GOT3 (cell line): ENCODE measurements at places on chromosomes 1 and 21.

DNA sequence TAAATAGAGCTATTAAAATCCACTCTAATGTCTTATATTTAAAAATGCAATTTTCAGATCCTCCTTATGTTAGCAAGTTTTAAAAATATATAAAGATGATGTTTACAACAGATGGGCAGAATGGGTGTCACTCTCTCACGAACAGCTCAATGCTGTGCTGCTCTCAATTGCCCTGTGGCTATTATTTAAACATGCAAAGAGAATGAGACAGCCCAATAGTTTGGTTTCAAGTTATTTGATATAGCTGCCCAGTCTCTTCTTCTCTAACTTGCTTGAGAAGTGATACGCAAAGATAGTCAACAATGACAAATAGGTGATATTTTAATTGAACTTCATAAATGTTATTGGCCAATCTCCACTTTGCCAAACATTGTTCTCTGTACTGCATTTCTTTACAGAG is 199.3 kb upstream of the GREM2 start:
- no peak for DNase-seq

- no peak for DNase-seq
Measured at GRCh38 chr21:21851205-21851604, 853.0 kb downstream of the NCAM2 start.

DNA sequence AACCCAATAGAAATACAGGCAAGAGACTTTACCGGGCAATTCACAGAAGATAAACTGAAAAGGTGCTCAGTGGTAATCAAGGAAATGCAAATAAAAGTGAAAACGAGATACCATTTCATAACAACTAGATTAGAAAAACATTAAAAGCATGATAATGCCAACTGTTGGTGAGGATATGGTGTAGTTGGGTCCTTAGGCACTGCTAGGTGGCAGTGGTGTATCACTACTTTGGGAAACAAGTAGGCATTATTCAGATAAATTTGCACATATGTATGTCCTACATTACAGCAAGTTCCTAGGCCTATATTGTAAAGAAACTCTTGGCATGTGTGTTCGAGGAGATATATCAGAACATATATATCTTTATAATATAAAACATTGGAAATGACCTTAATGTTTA is 31.0 kb downstream of the AZIN2 start:
- no peak for DNase-seq

DNA sequence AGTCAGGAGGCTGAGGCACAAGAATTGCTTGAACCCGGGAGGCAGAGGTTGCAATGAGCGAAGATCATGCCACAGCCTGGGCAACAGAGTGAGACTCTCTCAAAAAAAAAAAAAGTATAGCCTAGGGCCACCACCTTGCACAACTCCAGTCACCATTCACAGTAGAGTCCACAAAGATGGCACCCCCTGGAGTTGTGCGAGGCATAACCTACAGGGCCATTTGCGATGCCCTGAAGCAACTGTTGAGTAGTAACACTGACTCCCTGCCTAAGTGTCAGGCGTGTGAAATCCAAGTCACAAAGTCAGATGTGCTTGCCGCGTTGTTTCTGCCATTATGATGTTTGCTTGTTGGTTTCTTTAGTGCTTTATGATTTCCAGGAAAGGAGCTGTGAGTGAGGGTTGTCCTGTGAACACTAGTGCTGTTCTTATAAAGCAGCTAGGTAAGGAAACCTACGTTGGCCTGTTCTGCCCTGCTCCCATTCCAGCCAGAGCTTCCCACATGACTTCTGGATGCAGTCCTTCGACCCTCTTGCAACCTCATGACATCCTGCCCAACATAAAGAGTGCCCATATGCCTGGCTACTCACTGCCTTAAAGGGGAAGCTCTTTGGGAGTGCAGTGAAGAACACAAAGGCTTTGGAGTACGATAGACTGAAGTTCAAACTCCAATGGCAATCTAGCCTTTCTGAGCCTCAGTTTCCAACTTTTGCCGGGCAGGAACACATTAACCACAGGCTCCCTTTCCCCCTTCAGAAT is 29.8 kb downstream of the FHAD1 start:
- no peak for DNase-seq

GRCh38 chr1:1196431-1197187 is 9.8 kb downstream of the TNFRSF18 start:
- DNase-seq = no peak

GRCh38 chr1:58572690-58573089 is 4.4 kb downstream of the TACSTD2 start:
- DNase-seq = no peak

DNA sequence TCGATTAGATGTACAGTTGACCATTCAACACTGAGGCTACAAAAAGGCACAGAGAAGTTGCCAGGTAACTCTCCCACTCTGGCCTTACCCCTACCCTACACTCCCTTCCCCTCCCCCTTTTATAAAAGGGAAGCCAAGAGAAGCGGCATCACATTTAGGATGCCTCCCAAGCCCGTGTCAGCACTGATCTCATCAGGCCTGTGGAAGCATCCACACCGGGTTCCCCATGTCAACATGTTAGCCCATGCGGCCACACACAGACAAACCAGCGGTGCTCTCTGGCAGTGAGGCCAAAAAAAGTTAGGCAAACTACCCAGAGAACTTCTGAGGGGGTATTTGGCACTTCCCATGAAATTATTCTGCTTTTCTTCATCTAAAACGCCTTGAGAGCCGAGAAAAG is 29.9 kb downstream of the BCAR3 start:
- no peak for DNase-seq

DNA sequence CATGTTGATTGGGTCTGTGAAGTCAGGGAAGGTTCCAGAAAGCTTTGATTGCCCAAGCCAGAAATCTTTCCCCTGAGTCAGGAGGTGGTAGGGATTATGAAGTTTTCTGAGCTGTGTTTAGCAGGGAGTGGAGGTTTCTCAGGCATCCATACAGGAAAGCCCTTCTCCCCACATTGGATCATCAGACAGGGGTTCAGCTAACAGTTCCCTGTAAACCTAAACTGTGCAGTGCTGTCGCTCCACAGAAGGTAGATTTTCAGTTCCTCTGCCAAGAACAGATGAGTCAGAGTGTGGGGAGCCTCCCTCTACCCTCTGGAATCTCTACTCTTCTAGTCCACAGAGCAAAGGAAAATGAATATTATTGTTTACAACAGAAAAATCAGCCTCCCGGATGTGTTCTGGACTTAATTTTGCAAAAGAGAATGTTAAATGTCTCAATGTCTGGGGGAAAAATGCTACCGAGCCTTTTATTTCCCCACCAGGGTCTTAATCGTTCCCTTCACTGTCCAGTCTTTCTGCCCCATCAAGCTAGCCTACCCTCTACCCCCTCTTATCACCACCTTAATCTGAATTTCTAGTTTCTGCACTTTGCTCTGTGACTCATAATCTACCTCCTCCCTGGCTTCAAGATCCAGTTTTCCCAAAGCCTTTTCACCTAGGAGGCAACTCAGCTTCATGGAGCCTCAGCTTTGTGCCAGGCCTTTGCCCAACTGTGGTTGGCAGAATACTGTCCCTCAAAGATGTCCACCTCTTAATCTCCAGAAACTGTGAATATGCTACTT is 355.6 kb downstream of the PRDM2 start:
- DNase-seq = no peak

DNA sequence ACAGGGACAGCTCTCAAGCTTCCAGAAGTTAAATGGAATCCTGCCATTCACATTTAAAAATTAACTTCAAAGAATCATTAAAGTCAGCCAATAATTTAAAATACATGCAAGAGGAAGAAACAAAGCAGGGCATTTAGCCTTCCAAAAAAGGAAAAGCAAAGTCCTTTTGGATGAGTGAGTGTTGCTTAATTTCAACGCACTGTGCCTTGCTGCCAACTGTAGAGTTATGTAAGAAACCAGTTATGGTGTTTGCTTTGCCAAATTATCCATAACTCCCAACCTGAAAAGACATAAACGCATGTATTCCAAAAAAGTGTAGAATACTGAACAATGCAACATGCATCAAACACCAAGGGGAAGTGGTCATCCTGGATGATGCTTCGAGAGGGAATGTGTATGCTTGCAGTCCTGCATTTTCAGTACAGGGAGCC is 16.1 kb upstream of the KCNE1 start:
- no peak for DNase-seq

DNA sequence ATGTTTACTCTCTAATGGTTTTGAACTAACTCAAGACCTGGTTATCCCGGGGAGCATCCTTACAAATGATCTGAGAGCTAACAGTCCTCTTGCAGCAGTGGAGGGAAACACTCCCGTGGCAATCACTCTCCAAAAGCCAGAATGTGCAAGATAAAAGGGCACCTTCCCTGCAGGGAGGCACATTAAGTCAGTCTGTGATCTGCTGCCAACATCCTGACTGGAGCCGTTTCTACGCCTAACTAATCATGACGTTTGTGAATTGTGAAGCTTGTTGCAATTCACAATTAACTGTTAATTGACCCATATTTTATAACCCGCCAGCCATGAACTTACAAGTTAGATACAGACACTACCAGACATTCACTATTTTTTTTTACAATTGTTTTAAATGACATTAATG is 52.1 kb upstream of the LGALS8 start:
- DNase-seq = no peak
